ENCODE measurements at places on chromosomes 12 and 14.
A peak's percentile ranks its signal among the peaks of the same experiment; 100 is the strongest.

DNA sequence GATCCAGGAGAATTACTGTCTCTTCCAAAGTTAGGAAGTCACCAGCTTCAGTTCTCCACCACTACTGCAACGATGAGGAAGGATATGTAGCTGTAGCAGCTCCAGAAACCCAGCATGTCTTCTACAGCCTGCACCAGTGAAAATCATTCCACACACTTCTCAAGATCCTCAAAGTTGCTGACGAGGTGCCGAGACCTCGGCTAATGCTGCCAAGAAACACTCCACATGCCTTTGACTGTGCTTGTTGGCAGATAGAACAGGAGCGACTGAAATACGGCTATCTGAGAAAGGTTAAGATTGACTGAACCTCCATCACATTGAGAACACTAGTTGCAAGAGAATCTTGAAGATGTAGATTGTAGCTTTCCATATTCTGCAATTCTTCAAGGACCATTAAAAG, 241.9 kb downstream of the PPFIA2 start:
- DNase-seq = no peak

DNA sequence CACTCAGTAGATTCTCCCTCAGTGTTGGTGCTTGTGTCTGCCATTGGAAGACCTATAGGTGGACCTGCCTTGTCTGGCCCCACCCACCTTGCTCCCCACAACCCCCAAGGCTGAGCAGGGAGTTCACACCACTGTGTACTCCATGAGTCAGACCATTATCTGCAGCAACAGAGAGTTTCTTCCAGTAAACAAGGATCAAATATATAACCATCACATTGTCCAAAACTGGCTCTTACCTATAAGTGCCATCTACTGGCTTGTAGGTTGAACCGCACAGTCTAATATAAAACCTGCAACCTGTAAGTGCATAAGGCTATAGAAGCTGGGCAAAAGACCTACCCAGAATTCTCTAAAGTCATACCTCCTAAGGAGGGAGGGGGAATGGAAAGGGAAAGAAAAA, 7.9 kb downstream of the TAS2R13 start:
- no peak for DNase-seq

GRCh38 chr12:42325326-42325652, 605 bp downstream of the ZCRB1 start:
- no peak for DNase-seq

DNA sequence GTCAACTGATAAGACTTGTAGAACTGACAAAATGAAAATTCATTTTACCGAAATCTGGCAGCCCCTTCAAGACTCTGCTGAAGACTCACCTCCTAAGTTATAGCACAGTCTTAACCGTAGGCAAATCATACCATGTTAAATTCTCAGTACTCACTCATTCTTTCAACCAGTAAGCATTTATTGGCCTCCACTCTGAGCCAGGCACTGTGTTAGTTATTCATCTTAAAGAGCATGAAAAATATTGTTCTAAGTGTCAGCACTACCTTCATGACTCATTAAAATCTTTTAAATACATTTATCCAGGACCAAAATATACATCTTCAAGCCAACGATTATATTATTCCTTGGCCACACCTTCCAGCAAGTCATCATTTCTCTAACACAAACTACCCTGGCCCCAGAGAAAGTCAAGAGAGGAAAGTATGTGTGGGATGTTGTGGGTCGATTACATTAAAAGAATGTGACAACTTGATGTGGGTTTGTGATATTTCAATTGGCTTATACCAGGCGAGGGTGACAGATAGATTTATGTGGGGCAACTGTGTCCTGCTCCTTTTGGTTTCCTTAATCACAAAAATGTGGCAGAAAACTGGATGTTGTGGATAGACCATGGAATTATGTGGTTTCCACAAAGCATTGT, 55.0 kb downstream of the TMEM30B start:
- DNase-seq = no peak

GRCh38 chr14:76491172-76491930, 115.4 kb downstream of the ESRRB start:
- DNase-seq = no peak

DNA sequence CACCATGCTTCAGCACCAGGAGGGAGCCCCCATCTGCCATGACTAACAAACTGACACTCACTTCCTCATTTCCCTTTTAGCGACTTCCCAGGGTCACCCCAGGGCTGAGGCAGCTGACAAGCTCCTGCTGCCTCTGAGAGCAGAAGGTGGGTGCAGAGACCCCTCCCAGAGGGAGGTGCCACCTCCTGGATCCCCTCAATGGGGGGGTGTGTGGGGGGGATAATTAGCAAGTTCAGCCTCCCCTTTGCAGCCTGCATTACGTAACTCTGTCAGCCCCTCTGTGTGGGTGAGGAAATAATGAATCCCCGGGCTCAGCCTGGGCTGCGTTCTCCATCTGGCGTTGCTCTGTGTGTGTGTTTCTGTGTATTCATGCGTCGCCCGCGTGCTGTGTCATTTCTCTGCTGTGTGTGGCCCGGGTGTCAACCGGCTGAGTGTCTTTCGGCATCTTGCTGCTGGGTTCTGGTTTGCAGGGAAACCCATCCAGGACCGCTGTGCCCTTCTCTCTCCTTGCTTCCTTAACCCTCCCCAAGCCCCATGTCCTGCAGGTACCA, 28.0 kb downstream of the NOS1 start:
- peak; percentile 14 for DNase-seq

GRCh38 chr14:91126761-91127160, 12.9 kb downstream of the DGLUCY start:
- DNase-seq = no peak

- DNase-seq = peak; percentile 58
Measured at GRCh38 chr12:6606331-6607131, 648 bp downstream of the CHD4 start.

DNA sequence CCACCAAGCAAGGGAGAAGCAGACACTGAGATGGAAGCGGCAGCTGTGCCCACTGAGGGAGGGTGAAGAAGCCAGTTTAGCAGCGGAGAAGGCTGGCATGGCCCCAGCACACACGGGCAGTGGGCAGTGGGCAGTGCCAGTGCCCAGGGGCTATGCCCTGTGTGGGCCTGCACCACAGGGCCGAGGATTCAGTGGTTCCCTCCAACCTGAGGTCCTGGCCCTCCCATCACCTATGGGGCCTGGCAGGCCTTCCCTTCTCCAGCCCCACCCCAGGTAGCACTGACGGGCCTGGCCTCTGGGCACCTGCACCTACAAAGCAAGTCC, 81.1 kb downstream of the ITPK1 start:
- no peak for DNase-seq

DNA sequence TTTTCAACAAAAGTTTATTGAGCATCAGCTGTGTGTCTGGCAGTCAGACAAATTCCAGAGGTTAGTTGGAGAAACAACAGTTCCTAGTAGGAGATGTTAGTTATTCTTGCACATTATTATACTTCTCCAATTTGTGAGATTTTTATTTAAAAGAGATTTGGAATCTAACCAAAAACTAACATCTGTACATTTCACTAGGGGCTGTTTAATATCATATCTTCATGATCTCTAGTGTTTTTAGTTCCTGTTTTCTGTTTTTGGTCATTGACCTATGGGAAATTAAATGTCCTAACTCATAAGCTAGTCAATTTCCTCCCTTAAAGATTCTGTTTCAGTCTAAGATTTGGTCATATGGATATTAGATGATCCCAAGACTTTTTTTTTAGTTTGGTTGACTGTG, 34.1 kb upstream of the KLHDC2 start:
- DNase-seq = no peak

DNA sequence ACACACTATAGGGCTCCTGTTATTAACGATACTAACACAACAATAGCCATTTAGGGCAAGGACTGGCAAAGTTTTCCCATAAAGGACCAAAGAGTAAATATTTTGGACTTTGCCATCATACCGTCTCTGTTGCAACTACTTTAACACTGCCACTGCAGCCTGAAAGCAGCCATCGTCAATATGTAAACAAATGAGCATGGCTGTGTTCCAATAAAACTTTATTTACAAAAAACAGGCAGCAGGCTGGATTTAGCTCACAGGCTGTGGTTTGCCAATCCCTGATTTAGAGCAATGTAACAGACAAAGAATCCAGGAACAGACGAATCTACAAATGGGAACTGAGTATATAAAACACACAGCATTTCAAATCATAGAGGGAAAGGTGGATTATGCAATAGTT, 84.1 kb downstream of the FRMD6 start:
- no peak for DNase-seq

GRCh38 chr12:123000578-123000977, 20.1 kb downstream of the ARL6IP4 start:
- DNase-seq = no peak

GRCh38 chr14:21053184-21054122, 4.2 kb upstream of the RNASE8 start:
- no peak for DNase-seq

- peak; percentile 39 for DNase-seq
Measured at GRCh38 chr12:105775343-105775742, 363.4 kb downstream of the NUAK1 start.

GRCh38 chr14:99230208-99231151, 41.5 kb downstream of the BCL11B start:
- DNase-seq = peak; percentile 58

GRCh38 chr12:44317651-44318126, 481.8 kb downstream of the TMEM117 start:
- peak; percentile 38 for DNase-seq

- no peak for DNase-seq
Measured at GRCh38 chr14:59332727-59333126, 132.5 kb downstream of the GPR135 start.

DNA sequence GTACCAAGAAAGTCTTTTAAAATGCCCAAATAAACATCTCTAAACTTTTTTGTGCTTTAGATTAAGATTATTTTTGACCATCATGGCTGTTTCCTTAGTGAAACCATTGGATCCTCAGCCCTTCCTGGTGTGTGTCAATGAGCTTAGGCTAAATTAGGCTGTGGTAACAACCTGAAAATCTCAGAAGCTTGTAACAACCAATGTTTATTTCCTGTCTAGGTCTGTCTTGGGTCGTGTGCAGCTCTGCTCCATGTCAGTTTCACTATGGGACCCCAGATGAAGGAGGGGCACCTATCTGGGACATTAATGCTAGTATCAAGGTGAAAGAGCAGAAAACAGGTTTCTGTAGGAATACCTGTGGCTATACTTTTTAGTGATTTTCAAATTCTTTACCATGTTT, 49.9 kb downstream of the KCNMB4 start:
- no peak for DNase-seq

DNA sequence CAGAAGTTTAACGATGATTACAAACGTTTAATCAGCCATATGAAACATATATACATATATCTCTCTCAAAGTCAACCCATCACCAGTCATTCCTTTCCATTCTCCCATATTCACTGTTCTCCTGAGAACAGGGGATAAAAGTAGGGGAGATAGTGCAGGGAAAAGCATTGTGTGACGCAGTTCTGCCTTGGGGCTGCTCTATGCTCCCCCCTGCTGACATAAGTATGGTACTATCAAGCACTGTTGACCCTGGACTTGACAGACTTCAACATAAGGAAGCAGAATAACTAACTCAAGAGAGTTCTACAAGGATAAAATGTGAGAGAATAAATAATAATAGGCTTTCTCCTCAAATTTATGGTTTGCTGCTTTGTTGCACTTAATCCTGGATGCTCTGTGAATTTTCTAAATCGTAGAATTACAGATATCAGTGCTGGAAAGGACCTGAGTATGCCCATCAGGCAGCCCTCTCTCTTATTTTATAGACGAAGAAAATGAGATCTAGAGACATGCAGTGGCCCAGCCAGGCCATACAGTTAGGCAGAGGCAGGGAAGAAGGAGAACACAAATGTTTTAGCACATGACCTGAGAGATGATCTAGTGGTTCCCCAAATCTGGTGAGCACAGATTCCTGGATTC, 87.2 kb downstream of the SCN8A start:
- peak; percentile 16 for DNase-seq

- no peak for DNase-seq
Measured at GRCh38 chr12:21276826-21277225, 57.9 kb downstream of the SLCO1A2 start.

GRCh38 chr14:105527381-105527825, 1.0 kb downstream of the TMEM121 start:
- no peak for DNase-seq

DNA sequence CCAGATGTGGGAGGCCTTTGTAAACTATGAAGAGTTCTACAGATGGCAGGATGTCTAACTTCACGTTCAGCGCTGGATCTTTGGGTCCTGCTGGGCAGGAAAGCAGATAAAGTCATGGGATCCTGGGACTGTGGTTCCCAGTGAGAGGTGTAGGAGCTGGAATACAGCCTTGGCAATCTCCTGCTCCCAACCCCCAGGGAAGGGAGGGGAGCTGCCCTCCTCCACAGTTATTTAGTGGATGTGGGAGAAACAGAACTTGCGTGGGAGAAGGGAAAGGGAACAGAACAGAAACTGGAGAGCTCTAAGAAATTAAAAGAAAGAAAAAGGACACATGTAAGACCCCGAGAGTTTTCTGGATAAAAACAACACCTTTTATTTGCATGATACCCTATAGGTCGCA, 37.0 kb downstream of the NUAK1 start:
- no peak for DNase-seq

GRCh38 chr12:120290609-120291305, 946 bp downstream of the RNU4-2 start:
- DNase-seq = peak; percentile 23

- DNase-seq = no peak
Measured at GRCh38 chr12:25887367-25887766, 71.1 kb upstream of the RASSF8 start.

DNA sequence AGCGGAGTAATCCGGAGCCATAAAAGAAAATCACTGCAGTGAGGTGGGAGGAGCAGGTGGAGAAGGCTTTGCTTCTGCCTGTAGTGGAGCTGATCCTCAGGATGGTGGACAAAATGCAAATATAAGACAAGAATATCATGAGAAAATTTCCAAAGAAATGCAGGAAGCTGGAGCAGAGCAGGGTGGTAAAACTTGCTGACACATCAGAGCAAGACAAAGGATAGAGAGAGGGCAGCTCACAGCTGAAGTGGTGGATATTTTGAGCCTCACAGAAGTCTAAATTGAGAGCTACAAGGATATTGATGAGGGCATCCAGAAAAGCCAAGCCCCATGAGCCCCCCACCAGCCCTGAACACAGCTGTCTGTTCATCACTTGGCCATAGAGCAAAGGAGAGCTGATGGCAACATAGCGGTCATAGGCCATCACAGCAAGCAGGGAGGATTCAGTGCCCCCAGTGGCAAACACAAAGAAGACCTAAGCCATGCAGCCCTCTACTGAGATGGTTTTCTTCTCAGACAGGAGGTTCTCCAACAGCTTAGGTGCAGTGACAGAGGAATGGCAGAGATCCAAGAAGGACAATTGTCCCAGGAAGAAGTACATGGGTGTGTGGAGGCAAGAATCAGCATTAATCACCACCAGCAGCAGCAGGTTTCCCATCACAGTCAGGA, 30.0 kb upstream of the ANP32D start:
- DNase-seq = no peak

- DNase-seq = no peak
Measured at GRCh38 chr12:23028158-23028802, 403.3 kb downstream of the ETNK1 start.
